Activated naive CD4-positive, alpha-beta T cell (primary cell): ENCODE measurements at places on chromosomes 1 and 21.
A peak's percentile ranks its signal among the peaks of the same experiment; 100 is the strongest.

DNA sequence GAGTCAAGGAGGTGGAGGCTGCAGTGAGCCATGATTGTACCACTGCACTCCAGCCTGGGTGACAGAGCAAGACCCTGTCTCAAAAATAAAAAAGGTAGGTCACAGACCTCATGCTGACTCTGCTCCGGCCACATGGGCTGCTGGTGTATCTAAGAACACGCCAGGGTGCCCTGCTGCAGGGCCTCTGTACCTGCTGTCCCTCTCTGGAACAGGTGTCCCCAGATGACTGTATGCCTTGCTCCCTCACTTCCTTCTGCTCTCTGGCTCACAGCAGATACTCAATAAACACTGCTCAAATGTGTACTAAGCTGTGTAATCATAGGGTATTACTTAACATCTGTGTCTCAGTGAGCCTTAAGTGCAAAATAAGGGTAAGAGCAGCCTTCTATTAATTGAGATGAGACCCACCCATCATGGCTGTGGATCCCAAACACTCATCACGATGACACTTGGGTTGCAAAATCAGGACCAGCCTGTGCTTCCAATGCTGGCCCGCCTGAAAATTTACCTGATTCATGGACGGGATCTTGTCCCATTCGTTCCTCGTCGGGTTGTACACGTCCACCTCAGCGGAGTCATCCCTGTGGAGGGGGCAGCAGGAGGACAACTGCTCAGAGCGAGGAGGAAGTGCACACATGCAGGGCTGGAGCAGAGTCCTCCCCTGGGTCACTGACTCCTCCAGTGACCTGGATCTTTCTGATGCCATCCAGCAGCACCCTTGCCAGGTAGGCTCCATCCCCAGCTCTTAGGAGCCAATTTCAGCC lies 7.5 kb downstream of the KLHL21 start:
- no peak for DNase-seq

- DNase-seq: no peak
Measured at GRCh38 chr1:15449567-15449966, 7.0 kb upstream of the CELA2A start.

- DNase-seq: no peak
Measured at GRCh38 chr1:112548547-112548946, 39.8 kb downstream of the WNT2B start.

GRCh38 chr1:5514527-5515183 lies 477.6 kb downstream of the NPHP4 start:
- DNase-seq: peak; percentile 65

GRCh38 chr1:169288011-169288414 lies 79.6 kb downstream of the NME7 start:
- DNase-seq: no peak

DNA sequence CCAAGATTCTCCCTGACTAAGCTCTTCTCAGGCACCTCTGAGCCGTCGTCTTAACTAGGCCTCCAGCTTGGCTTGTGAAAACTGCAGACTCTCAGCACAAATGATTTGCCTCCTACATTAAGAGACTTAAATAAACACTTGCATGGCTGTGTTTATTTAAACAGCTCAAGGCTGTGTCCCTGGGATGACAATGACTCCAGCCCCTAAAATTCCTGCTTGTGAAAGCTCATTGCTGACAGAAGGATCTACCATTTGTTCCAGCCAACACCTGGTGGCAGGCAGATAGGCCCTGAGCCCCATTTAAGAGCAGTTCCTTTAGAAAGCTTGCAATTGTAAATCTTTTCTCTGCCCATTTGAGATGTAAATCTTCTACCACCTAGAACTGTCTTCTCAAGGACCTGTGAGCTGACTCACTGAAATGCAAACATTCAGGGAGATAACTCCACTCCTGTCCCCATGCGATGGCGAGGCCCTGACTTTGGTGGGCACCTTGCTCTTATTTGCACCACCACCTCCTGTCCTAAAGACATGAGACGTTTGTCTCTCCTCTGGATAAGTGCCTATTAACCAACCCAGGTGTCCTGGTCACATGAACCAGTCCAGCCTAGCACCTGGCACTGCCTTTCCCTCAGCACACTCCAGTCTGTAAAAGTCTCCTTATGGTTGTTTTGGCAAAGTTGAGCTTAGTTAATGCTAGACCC lies 15.1 kb upstream of the PCP4 start:
- no peak for DNase-seq

- DNase-seq: no peak
Measured at GRCh38 chr1:59730759-59731478, 83.8 kb upstream of the HOOK1 start.

DNA sequence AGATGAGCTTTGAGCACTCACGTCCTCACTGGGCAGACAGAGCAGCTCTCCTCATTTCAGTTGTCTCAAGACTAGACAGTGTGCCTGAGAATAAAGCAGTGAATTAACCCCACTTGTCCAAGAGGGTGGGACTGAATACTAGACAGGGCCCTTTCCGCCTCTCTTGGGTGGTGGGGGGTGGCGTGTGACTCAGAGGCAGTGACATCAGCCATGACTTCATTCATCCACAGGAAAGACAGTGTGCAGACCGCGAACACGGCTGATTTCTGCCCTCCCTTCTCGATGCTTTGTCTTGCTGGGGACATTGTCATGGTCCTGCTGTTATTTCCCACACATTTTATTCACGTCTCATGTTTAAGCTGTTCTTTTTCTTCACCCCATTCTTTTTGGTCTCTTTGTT lies 64.9 kb downstream of the FGGY start:
- no peak for DNase-seq
